ENCODE measurements at places on chromosomes 6 and 20. TPM values are rescaled to one million over a fixed set of nuclear protein-coding genes. Genes with fewer than 3 reads are reported as not detected.

DNA sequence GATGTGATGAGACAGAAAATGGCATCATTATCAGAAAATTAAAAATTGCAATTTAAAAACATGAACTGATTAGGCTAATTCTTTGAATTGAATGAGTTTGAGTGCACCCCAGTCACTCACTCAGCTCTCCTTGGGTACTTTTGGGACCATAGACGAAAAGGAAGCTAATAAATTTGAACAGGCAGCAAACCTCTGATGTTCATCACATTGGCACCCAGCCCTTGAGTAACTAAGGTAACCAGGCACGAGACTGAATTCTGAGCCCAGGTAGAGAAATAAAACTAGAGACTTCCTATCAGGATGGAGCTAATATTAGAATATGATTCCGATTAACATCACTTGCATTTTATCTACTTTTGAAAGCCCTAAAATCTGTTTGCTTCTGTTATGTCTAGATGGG, 80.9 kb upstream of the ISM1 start:
- DNase-seq = no peak
- H3K27ac ChIP-seq = no peak overlapping the region
- no peaks in the 10 kb centered on the region for H3K27me3 ChIP-seq
- H3K4me1 ChIP-seq = peaks cover 7% of the 10 kb centered on the region
- H3K4me3 ChIP-seq = no peak overlapping the region
- peaks cover 9% of the 10 kb centered on the region for H3K36me3 ChIP-seq

DNA sequence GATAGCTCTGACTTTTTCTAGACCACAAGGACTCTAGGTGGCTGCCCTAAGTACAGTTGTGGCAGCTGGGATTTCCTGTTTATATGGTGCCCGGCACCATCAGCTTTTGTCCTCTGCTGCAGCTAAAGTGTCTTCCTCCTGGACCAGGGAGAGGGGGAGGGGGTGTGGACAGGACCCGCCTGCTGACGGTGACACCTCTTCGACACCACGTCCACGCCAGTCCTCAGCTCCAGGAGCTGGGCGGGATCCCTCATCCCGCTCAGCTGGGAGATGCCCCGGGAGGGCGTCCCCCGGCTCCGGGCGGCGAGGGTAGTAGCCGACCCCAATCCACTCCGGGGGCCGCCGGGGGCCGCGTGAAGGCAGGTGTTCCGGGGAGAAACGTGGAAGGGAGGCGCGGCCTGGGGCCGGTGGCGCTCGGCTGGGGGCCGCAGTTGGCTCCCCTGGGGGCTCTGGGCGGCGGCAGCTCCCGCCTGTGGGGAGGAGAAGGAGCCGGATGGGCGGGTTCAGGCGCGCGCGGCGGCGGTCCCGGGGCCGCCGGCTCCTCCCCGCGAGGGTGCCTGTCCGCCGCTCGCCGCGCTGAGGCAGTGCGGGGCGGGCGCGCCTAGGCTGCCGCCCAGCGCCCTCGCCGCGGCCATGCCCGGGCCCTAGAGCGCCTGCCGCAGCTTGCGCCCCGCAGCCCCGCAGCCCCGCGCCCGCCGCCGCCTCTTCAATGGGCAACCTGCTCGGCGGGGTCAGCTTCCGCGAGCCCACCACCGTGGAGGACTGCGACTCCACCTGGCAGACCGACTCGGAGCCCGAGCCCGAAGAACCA, at the start of gene OGFRL1:
TSS of gene OGFRL1 (plus strand) at position 584 of the 811 bp plus-strand sequence. CDS start at position 710, 126 bp downstream.
- no peak within 1 kb of the TSS for H3K27ac ChIP-seq
- H3K36me3 ChIP-seq = no peaks in the 10 kb centered on the region
- H3K4me3 ChIP-seq = peak within 1 kb of the TSS; percentile 76
- no peaks in the 10 kb centered on the region for H3K27me3 ChIP-seq

GRCh38 chr6:2037237-2037926, 208.0 kb downstream of the GMDS start:
- H3K27me3 ChIP-seq = no peaks in the 10 kb centered on the region
- H3K36me3 ChIP-seq = no peaks in the 10 kb centered on the region
- no peak for DNase-seq
- H3K4me1 ChIP-seq = peaks cover 17% of the 10 kb centered on the region
- H3K4me3 ChIP-seq = no peak overlapping the region

DNA sequence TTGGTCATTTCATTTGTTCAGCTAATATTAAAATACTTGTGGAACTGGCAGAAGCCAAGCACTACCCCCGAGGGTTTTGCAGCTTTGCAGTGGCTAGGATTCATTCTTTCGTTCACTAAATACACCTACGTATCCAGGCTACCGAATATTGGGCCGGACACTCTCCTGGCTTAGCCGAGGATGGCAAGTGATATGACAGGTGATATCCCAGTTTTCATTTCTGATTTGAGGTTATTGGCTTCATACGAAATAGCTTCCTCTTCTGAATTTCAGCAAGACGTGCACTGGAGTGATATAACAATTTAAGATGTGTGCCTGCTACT, 536 bp upstream of the MTFR2 start:
- peak overlapping the region; percentile 96 for H3K4me3 ChIP-seq
- H3K27me3 ChIP-seq = no peaks in the 10 kb centered on the region
- H3K4me1 ChIP-seq = peaks cover 19% of the 10 kb centered on the region
- peak overlapping the region; percentile 57 for H3K27ac ChIP-seq
- H3K36me3 ChIP-seq = no peaks in the 10 kb centered on the region

- no peaks in the 10 kb centered on the region for H3K4me1 ChIP-seq
- H3K27me3 ChIP-seq = no peaks in the 10 kb centered on the region
- H3K27ac ChIP-seq = no peak overlapping the region
- H3K36me3 ChIP-seq = no peaks in the 10 kb centered on the region
Observed at GRCh38 chr6:116426551-116426950, 34.6 kb upstream of the CALHM6 start.

- DNase-seq = no peak
- H3K4me1 ChIP-seq = no peaks in the 10 kb centered on the region
Observed at GRCh38 chr6:161918628-161919205, 644.9 kb upstream of the AGPAT4 start.

DNA sequence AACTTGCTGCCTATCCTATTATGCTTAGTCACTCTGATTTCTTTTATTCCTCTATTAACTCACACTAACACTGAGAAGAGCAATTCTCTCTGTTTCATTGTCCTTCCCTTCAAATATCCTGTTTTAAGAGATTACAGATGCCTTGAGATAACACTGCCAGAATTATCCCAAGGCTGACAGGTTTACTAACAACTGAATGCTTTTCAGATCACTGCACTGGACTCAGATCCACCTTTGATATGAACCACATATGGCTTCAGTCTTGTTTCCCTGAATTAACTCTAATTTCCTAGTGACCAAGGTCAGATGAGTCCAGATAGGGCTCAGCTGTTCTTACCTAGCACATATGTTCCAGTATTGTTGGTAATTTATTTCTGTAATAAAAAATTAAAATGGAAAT, 633.1 kb downstream of the GRIK2 start:
- no peak overlapping the region for H3K27ac ChIP-seq
- no peaks in the 10 kb centered on the region for H3K36me3 ChIP-seq

DNA sequence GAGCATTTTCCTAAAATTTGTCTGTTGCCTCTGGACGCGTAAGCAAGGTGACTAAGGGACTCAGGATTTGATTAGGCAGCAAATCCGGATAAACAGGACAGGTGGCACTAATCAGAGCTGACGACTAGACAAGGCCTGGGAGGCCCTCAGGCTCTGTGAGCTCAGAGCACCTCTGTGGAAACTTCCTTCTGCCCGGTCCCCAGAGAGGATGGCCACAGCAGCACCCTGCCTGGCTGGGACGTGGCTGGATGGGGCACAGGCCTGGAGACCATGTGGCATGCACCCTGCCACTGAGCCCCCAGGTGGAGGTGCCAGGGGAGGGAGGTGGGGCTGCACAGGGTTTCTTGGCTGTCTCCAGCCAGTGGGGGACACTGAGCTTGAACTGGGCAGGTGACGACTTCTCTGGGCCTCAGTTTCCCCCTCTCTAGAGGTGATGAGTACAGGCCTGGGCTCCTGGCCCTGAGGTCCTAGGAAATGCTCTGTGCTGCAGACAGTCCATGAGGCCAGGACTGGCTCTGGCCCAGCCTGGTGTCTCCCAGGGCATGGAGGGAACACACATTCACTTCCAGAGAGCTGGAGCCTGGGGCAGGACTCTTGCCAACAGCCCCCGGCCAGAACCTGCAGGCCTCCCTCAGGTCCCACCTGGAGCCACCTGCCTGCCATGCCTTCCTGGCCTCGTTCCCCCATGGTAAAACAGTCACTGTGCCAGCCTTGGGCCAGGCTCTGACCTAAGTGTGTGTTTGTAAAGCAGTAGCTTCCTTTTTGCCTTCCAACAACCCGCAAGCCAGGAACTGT, 39.6 kb upstream of the STX16 start:
- peaks cover 95% of the 10 kb centered on the region for H3K27me3 ChIP-seq
- H3K4me3 ChIP-seq = no peak overlapping the region
- H3K4me1 ChIP-seq = no peaks in the 10 kb centered on the region
- no peak for DNase-seq

GRCh38 chr6:109165392-109165974, 70.2 kb downstream of the CEP57L1 start:
- no peaks in the 10 kb centered on the region for H3K4me1 ChIP-seq
- H3K36me3 ChIP-seq = 0 out of 3 replicates have a peak, but pooled peaks cover 4% of the 10 kb centered on the region
- peak; percentile 41 for DNase-seq
- H3K27ac ChIP-seq = no peak overlapping the region

GRCh38 chr6:119277052-119277451, 72.5 kb downstream of the MAN1A1 start:
- H3K4me3 ChIP-seq = no peak overlapping the region
- H3K27me3 ChIP-seq = no peaks in the 10 kb centered on the region
- DNase-seq = no peak
- H3K27ac ChIP-seq = no peak overlapping the region
- H3K36me3 ChIP-seq = peaks cover 22% of the 10 kb centered on the region

GRCh38 chr20:45626540-45626939, 3.0 kb upstream of the WFDC10A start:
- no peaks in the 10 kb centered on the region for H3K36me3 ChIP-seq
- no peaks in the 10 kb centered on the region for H3K27me3 ChIP-seq
- DNase-seq = no peak
- H3K27ac ChIP-seq = no peak overlapping the region

DNA sequence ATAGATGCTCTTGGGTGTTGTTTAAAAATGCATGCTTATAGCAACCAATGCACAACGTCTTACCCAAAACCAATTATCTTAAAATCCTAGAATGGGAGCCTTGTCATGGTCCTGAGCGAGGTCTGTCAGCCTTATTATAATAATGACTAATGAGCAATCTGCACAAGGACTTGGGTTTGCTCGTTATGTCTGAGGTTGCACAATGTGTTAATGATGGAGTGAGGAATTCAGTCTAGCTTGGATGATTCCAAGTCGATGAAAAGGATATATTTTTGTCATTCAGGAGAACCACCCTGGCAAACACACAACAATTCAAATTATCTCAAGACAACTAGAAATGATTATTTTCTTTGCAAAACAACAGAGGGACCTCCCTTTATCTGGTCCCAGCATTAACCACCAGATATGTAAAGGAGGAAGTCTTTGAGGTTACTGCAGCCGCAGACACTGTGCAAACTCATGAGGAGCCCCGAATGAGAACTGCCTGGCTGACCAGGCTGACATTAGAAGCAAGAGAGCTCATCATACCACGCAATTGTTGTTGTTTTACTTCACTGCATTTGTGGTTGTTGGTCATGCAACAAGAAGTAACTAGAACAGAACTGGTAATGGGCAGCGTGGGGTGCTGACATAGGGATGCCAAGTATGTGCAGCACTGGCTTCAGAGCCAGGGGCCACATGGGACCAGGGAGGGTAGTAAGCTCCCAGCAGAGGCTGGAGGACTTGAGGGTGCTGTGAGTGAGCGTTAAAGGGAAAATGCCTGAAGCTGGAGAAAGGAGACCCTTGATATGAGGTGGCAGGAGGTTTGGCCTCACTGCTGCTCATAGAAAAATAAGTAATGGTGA, 488.3 kb downstream of the CDH26 start:
- no peak for DNase-seq
- no peak overlapping the region for H3K27ac ChIP-seq
- no peaks in the 10 kb centered on the region for H3K4me1 ChIP-seq
- H3K4me3 ChIP-seq = no peak overlapping the region
- no peaks in the 10 kb centered on the region for H3K36me3 ChIP-seq

GRCh38 chr6:83369692-83370091, 61.2 kb downstream of the ME1 start:
- no peaks in the 10 kb centered on the region for H3K4me1 ChIP-seq
- H3K27me3 ChIP-seq = no peaks in the 10 kb centered on the region
- no peak overlapping the region for H3K27ac ChIP-seq
- no peak for DNase-seq

- no peaks in the 10 kb centered on the region for H3K4me1 ChIP-seq
- peaks cover 62% of the 10 kb centered on the region for H3K27me3 ChIP-seq
- no peak for DNase-seq
- H3K36me3 ChIP-seq = no peaks in the 10 kb centered on the region
- H3K27ac ChIP-seq = no peak overlapping the region
- H3K4me3 ChIP-seq = no peak overlapping the region
Observed at GRCh38 chr6:4603291-4603690, 172.9 kb upstream of the CDYL start.

DNA sequence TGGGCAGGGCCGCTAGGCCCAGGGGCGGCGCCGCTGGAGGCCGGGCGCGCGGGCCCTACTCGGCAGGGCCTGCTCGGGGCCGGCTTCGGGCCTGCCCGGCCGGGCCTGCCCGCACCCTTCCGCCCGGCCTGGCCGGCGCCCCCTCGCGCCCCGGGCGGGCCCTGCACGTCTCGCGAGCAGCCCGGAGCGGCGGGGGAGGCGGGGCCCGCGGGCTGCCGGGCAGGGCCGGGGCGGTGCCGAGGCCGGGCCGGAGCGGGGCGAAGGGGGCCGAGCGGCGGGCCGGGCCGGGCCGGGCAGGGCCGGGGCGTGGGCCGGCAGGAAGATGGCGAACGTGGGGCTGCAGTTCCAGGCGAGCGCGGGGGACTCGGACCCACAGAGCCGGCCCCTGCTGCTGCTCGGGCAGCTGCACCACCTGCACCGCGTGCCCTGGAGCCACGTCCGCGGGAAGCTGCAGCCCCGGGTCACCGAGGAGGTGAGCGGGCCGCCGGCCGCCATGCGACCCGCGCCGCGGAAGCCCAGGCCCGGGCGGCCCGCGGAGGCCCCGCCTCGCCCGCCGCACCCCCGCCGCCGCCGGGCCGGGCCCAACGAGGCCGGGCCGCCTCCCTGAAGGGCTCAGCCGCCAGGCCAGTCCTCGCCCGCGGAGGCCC, at the start of gene NPEPL1:
TSS of gene NPEPL1 (plus strand) at position 222 of the 647 bp plus-strand sequence. CDS start at position 323, 101 bp downstream.
- H3K4me1 ChIP-seq = no peaks in the 10 kb centered on the region
- H3K27ac ChIP-seq = no peak within 1 kb of the TSS
- no peak for DNase-seq
- H3K27me3 ChIP-seq = no peaks in the 10 kb centered on the region
- no peak within 1 kb of the TSS for H3K4me3 ChIP-seq

DNA sequence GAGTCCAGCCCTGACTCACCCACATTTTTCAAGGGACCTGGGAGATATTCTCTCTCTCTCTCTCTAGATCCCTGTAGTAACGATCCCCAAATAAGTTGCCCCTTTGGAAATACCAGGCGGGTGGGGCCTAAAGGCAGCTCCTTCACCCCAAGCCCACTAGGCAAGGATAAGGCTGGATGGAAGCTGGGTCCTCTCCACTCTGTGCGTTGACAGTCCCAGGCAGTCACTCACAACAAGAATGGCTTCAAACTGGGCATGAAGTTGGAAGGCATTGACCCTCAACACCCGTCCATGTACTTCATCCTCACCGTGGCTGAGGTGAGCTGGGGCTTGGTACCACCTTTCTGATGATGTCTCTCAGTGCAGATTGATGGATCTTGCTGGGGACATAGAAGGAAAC, 21.6 kb downstream of the L3MBTL1 start:
- no peaks in the 10 kb centered on the region for H3K36me3 ChIP-seq
- no peak for DNase-seq
- peaks cover 27% of the 10 kb centered on the region for H3K4me1 ChIP-seq
- H3K27me3 ChIP-seq = no peaks in the 10 kb centered on the region
- no peak overlapping the region for H3K4me3 ChIP-seq
- no peak overlapping the region for H3K27ac ChIP-seq

The PLG gene
- polyA plus RNA-seq = 5.7 TPM

The COL21A1 gene
- polyA plus RNA-seq = 0.27 TPM

The AVP gene
- 0.21 TPM for polyA plus RNA-seq

The HFE gene
- polyA plus RNA-seq = 6.3 TPM

The SRMS gene
- 0.09 TPM for polyA plus RNA-seq

The NMBR gene
- polyA plus RNA-seq = not detected

The TAGAP gene
- not detected for polyA plus RNA-seq

Measured in HepG2 (cell line).